ENCODE measurements at places on chromosomes 12 and 14.
A peak's percentile ranks its signal among the peaks of the same experiment; 100 is the strongest.

DNA sequence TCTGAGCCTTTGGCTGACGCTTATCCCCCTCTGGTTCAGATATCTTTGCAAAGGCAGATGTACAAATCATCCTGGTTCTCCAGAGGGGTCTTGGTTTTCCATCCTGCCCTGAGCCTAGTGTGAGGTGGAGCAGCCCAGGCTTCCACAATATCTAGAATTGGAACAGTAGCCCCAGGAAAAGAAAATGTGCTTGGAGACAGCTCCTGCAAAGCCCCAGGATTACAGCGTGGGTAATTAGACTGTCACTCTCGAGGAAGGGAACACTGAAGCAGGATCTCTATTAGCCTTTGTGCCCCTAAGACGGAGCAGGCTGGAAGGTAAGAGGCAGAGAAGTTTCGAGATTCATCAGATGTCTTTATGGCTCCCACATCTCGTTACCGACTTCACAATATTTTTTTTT lies 59.4 kb downstream of the TMEM132C start:
- DNase-seq: no peak

- no peak for DNase-seq
These were observed 3.1 kb upstream of the BRF1 start for GRCh38 chr14:105303949-105304348.

DNA sequence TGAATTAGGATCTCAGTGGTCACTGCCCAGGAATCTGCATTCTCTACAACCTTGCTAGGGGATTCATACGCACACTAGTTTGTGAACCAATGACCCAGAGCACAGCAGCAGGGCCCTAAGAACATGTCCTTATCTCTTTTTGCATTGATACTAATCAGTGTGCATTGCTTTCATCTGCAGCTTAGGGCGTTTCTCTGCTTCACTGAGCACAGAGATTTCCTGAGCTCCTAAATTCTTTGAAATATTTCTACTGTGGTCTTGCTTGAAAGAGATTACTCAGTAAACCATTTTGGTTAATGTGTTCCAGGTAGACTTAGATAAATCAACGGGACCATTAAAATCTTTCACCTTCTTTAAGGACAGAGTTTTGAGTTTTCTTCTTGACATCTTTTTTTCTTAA lies 351.3 kb upstream of the KITLG start:
- no peak for DNase-seq

DNA sequence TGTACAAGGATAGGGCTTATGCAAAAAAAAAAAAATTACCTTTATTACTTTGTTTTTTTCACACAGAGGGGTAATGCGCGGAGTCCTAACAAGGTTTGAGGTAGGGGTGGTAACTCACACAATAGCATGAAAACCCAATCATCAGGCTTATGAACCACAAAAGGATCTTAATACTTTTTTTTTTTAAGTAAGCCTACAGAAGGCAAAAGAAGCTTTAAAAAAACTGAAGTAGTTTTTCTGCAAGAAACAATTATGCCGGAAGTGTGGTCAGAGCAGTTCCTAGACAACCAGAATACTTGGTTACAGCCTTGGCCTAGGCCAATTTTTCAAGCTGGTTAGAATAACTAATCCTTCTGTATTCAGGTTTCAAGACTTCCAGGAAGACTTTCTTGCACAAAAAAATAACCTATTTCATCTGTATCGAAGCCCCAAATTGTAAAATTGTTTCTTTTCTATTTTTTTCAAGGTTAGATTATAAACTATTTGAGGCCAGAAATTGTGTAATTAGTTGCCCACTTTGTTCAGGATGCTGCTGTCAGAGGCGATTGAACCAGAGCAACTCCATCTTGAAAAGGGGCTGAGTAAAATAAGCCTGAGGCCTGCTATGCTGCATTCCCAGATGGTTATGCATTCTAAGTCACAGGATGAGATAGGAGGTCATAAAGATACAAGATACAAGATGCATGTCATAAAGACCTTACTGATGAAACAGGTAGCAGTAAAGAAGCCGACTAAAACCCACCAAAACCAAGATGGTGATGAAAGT lies 1.8 kb upstream of the GNS start:
- no peak for DNase-seq

DNA sequence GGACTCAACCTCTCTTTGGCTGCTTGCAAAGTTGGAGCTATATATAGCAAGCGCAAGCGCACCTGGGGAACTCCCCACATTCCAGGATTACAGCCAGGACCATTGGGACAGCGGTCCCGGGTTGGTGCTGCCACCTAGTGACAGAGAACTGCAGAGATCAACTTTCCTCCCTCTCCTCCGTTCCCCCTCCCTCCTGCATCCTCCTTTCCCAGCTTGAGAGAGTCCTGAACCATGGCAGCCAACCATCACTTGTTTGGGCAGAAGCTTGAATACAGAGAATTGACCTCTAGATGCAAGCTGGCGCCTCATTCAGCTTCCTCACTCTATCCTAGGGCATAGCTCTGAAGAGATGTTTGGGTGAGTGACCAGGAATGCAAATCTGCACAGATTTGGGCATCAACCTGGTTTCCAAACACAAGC lies 17.4 kb upstream of the FLVCR2 start:
- DNase-seq: peak; percentile 32

- no peak for DNase-seq
These were observed 117.0 kb downstream of the PRKD1 start for GRCh38 chr14:29810682-29811081.

DNA sequence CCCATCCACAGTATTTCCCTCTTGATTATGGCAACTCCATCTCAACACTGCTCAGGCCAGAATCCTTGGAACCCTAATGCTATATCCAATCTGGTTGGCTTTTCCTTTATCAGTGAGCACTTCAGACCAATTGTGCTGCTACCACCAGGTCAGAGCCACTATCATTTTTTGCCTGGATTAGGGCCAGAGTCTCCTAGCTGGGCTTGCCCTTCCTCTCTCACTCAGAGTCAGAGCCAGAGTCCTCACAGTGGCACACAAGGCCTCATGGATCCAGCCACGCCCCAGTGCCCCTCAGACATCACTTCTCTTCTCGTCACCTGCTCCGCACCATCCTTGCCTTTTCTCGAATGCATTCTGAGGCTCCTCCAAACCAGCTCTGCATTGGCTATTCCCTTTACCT lies 211.1 kb downstream of the ANO6 start:
- DNase-seq: no peak

GRCh38 chr14:70188659-70189455 lies at the start of gene SLC8A3:
Gene SLC8A3 (minus strand): TSS chr14:70188951. CDS start chr14:70168422, 20,529 bp downstream.
- peak; percentile 8 for DNase-seq

DNA sequence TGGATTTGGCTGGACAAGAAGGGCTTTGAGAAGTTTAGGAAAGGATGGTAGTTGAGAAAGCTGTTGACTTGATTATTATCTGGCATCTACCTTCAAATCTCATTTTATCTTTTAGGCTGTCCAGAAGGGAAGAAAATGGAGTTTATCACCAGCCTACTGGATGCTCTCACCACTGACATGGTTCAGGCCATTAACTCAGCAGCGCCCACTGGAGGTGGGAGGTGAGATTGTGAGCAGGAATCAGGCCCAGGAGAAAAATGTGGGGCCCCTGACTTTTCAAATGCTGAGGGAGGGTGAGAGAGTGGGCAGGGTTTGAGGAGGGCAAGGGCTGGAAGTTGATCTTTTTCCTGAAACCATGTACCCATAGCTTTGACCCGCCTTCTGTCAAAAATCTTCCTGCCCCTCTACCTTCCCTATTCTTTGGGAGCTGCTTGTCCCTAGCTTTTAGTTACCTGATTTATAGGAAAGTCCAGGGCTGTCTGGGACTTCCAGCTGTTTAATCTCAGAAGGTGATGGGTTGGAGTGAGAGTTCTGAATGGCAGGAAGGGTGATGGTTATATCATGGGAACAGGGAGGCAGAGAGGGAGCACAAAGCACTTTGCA lies 134.2 kb downstream of the SMOC1 start:
- DNase-seq: peak; percentile 27

- no peak for DNase-seq
These were observed 844.0 kb upstream of the LRFN5 start for GRCh38 chr14:40762685-40763084.

- DNase-seq: no peak
These were observed 1.1 kb downstream of the KITLG start for GRCh38 chr12:88579161-88579517.

GRCh38 chr12:49109641-49110463 lies 795 bp downstream of the LMBR1L start:
- DNase-seq: no peak

GRCh38 chr14:42459171-42459685 lies 852.6 kb downstream of the LRFN5 start:
- DNase-seq: no peak

DNA sequence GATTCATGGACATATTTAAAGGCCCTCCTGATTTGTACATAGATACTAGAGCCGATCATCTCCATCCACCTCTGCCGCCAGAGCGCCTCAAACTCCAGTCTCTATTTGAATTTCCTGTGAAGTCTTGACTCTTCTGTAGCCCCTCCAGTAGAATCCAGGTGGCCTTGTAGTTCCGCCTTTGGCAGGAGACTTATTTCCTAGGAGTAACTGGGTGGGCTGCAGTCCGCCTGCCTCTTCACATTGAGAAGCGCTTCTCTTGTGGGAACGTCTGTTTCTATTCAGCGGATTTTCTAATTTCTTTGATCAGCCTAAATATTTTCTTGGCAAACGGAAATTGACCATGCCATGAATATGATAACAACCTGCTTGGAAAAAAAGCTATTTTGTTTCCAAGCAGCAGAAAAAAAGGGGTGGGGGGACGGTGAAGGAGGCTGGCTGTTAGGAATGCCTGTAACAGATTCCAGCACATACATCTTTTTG lies 9.0 kb upstream of the SIX1 start:
- no peak for DNase-seq

DNA sequence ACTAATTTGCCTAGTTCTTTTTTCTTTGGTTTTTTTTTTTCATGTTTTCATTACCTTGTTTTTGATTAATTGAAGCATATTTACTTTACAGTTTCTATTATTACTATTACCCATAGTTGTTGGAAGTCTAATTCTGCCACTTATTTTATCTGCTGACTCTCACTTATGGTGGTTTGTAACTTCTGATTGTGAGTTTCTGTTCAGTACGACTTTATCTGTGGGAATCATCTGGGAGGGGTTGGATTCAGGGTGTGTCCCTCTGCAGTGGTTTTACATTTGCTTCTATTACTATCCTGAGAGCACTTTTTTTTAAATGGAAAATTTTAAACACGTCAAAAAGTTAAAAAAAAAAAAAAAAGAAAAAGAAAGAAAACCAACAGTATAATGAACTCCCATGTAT lies 26.4 kb upstream of the SOS2 start:
- DNase-seq: no peak

- peak; percentile 32 for DNase-seq
These were observed 285.3 kb downstream of the ZFP36L1 start for GRCh38 chr14:68507544-68508081.
